ENCODE measurements at places on chromosomes 7 and 10.

GRCh38 chr7:19919261-19920095, 146.1 kb upstream of the TMEM196 start:
- DNase-seq = no peak

DNA sequence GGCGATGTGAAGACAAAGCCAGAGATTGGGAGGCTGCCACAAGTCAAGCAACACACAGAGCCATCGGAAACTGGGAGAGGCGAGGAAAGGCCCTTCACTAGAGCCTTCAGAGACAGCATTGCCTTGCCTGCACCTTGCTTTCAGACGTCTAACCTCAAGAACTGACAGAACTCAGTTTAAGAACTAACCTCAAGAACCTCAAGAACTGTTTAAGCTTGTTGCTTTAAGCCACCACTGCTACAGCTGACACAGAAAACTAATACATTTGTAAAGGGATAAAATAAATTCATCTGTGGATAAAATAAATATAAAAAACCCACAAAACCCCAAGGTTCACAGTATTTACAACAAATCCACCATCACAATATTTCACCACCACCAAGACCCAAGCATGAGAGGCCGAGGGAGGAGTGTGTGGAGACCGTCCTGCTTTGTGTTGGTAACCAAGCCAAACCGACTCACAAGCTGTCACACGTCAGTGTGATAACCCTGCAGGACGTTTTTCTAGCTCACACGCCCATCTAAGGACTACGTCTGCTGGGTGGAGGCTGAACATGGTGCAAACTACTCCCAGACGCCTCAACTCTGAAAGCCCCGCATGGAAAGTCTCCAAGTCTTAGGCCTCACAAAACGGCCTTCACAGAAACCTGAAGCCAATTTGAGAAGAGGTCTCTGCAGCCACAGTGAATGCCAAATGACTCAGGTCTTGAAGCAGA, 116.8 kb downstream of the ABLIM1 start:
- DNase-seq = peak; percentile 76

DNA sequence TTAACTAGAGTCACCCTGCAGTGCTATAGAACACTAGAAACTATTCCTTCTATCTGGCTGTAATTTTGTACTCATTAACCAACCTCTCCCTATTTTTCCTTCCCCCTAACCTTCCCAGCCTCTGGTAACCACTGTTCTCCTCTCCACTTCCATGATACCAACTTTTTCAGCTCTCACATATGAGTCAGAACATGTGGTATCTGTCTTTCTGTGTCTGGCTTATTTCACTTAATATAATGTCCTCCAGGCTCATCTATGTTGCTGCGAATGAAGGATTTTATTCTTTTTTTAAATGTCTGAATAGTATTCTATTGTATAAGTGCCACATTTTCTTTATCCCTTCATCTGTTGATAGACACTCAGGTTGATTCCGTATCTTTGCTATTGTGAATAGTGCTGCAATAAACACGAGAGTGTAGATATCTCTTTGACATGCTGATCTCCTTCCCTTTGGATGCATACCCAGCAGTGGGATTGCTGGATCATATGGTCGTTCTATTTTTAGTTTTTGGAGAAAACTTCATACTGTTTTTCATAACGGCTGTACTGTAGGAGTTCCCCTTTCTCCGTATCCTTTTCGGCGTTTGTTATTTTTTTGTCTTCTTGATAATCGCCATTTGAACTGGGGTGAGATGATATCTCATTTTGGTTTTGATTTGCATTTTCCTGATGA, 101.4 kb downstream of the FAM107B start:
- DNase-seq = no peak

DNA sequence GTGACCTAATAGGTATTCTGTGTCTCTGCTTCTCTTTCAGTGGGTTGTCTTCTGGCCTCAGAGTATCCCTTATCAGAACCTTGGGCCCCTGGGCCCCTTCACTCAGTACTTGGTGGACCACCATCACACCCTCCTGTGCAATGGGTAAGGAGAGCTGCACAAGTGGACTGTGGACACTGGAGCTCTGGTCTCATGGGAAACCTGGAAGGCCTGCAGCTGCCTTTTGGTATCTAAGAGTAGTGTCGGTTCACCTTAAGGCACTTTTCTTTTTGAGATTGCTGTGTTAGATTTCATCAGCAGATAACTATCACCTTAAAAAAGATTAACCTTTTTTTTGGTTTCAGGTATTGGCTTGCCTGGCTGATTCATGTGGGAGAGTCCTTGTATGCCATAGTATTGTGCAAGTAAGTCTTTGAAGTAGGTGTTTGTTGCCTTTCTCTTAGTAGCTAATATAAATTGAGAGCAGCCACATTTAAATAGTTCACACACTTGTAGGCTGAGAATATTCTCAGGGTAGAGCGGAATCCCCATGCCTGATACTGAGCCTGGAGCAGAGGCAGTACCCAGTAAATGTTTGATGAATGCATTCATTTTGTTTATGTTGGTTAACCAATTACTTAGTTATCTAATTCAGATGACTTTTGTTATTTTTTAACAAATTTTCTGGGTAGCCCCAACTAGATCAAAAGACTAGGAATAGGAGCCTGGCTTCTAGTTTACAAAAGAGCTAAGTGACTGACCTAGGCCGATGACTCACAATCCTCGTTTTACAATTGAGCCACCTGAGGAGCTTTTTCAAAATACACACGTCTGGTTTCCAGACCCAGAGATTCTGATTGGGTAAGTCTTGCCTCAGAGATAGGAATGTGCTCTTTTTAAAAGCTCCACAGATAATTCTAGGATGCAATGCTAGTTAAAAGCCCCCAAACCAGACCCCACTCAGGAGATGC, 3.6 kb downstream of the TMEM254 start:
- DNase-seq = no peak

GRCh38 chr7:155336812-155337602, 39.3 kb downstream of the INSIG1 start:
- DNase-seq = no peak

DNA sequence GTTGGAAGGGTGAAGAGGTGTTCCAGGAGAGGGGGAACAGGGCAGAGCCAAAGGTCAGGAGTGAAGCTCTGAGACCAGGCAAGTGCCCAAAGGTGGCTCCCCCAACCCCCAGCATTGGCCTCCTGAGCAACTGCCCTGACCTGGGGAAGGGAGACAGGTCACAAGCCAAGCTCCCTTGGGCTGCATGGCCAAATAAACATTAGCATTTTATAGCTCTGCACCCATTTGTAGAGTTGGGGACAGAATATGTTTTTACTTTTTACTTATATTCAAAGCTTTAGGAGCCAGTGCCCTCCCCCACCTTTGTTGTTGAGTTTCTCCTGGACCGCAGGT, 4.0 kb downstream of the UNC5B start:
- no peak for DNase-seq

- no peak for DNase-seq
Measured at GRCh38 chr10:89515031-89515841, 20.2 kb downstream of the SLC16A12 start.

GRCh38 chr10:69457771-69458237, 6.5 kb downstream of the TSPAN15 start:
- no peak for DNase-seq

GRCh38 chr7:38068461-38068860, 109.6 kb upstream of the STARD3NL start:
- no peak for DNase-seq

- DNase-seq = peak; percentile 40
Measured at GRCh38 chr7:98841179-98841997, 28.4 kb downstream of the TMEM130 start.

DNA sequence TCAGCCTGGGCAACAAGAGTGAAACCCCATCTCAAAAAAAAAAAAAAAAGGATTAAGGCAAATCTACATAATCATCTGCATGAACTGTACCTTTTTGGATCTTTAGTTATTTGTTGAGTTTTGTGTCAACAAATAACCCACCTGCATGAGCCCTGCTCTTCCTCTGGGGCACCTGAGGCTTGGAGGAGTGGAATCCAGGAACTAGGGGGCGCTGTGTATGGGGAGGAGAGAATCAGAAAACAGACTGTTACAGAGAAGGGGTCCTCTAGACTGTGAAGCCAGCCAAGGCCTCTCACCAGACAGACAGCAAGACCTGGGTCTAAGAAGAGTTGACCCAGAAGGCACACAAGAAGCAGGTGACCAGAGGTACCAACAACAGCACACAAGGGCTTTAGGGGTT, 682.8 kb upstream of the NRP1 start:
- DNase-seq = no peak

DNA sequence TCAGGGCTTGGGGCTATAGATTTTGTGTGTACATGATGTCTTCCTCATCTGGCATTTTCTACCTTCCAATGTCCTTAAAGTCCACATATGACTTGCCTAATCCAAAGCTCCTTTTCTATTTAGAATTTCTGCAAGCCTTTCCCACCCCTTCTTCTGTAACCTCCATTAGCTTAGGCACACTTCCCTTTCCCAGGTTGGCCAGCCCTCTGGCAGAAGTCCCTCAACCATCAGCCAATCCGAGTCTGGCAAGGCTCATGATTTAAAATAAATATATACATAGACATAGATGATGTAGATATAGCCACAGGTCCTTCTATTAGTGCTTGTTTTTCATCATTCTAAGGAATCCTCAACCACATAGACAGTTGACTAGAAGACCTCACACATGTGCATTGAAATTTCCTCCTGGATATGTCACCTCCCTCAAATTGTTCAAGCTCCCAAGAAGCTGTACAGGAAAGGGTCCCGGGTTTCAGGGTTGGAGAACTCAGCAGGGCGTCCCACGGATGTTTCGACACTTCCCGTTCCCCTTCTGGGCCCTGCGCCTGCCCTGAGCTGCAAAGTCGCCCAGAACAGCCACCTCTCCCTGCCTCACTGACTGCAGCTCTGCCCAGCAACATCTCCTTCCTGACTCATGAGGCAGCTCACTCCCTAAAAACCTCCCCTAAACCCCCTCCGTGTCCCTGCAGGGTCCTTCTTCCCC, 20.4 kb upstream of the PIK3AP1 start:
- no peak for DNase-seq

GRCh38 chr10:28367929-28368484, 65.1 kb upstream of the MPP7 start:
- DNase-seq = peak; percentile 53

DNA sequence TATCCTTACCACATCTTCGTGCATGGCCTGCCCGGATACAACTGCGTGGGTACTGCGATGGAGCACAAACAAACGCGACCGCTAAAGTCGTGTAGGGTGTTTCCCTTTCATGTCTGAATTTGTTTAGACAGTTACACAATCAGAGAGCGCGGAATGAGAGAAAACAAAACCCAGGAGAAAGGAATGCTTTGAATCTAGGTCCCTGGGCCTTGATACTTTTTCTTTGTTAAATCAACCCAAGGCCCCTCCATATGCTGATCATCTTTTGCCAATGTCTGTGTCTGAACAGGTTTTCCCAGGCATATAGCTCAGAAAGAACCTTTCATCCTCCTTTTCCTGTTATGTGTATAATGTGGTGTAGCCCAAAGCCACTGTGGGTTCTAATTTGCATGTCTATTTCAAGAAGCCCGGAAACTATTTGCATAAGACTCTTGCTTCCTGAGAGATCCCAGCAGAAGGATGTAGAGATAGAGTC, 145.8 kb downstream of the FRMD4A start:
- no peak for DNase-seq

All from stimulated activated CD8-positive, alpha-beta memory T cell treated with anti-CD3 and anti-CD28 coated beads, Interleukin-7, amount 100 ng/mL, for 48 hours (primary cell).